Midbrain (tissue), 1 donor: ENCODE measurements at places on chromosomes 11 and 22.

- no peak for DNase-seq
These were observed 5.8 kb upstream of the KDM2A start for GRCh38 chr11:67113231-67113721.

DNA sequence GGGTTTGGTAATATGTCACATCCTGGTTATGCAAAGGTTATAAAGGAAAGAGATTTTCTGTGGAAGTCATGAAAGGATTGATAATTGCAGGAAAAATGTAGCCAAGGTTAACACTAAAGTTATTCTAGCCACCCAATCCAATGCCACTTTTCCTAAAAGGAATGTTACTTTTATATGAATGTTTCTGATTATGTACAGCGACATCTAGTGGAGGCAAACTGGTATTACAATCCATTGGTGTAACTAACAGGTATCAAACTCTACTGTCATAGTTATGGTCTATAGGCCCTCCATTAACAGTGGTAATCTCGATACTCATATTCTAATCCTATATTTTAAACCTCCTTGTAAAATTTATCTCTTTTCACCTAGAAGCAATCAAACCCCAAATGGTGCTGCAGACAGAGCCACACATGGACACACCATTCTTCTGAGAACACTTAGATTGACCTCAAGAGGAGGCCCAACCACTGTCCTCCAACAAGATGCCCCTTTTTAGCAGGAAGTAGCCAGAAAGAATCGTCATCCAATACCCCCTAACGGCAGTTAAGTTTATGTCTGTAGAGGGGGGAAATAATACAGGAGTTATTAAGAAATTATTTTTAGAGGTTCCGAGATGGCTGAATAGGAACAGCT lies 74.9 kb upstream of the RAG2 start:
- DNase-seq: peak; percentile 55

DNA sequence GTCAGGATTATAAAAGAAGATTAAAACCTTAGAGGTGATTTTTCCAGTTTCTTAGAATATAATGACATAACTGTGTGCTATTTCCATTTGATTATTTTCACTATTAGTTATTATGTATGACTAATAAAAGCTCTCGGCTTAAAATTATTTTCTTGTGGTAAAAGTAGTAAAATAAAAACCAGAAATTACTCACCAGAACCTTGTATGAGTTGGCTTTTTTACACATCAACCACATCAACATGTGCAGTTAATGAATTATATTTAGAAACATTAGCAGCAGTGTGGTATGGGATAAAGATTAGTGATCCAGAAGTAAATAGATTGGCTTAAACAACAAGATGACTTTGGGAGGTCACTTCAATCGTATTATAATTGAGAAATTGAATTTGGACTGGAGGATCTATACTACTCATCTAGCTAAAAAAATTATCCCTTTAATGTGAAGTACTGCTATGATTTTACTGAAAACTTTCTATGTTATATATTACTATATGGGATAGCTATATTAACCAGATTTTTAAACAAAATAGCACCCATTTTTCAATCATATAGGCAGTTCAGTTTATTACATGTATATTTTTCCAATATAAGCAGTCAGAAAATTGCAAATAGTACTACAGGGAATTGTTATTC lies 2.8 kb upstream of the BCO2 start:
- DNase-seq: no peak

GRCh38 chr11:12271241-12271640 lies 106.1 kb upstream of the PARVA start:
- DNase-seq: no peak
